ENCODE measurements at places on chromosomes 3 and 15. TPM values are rescaled to one million over a fixed set of nuclear protein-coding genes. Genes with fewer than 3 reads are reported as not detected.

The SLC22A14 gene
- not detected for total RNA-seq

The GRK7 gene
- under 0.01 TPM for total RNA-seq

The GOLGA6D gene
- not detected for total RNA-seq

The A4GNT gene
- not detected for total RNA-seq

The ZMAT3 gene
- 22.8 TPM for total RNA-seq

The DPPA2 gene
- total RNA-seq = not detected

The TMIE gene
- total RNA-seq = not detected

The NDN gene
- total RNA-seq = 172 TPM

The ITGA11 gene
- 2.0 TPM for total RNA-seq

The CDHR4 gene
- not detected for total RNA-seq

The RAB11A gene
- total RNA-seq = 221 TPM

The SI gene
- total RNA-seq = not detected

The C3orf20 gene
- total RNA-seq = not detected

The CELF6 gene
- not detected for total RNA-seq

The RAD18 gene
- total RNA-seq = 8.0 TPM

The CLDN18 gene
- total RNA-seq = not detected

The AGTR1 gene
- total RNA-seq = 3.0 TPM

The HESX1 gene
- total RNA-seq = not detected

The ZNF502 gene
- 6.5 TPM for total RNA-seq

The MUSTN1 gene
- total RNA-seq = not detected

The DNAH12 gene
- total RNA-seq = not detected

The CTXN2 gene
- not detected for total RNA-seq

The ABHD17C gene
- total RNA-seq = 3.5 TPM

The ERC2 gene
- 1.4 TPM for total RNA-seq

The PARP15 gene
- total RNA-seq = under 0.01 TPM

The CYP11A1 gene
- not detected for total RNA-seq

The CD200 gene
- total RNA-seq = 2.2 TPM

The ACAP2 gene
- total RNA-seq = 24.8 TPM

The TMC3 gene
- total RNA-seq = not detected

The TNNC1 gene
- total RNA-seq = 0.26 TPM

The WDR93 gene
- under 0.01 TPM for total RNA-seq

The DLL4 gene
- total RNA-seq = 3.1 TPM

The GP9 gene
- not detected for total RNA-seq

The SPATA12 gene
- not detected for total RNA-seq

The CORO2B gene
- 11.9 TPM for total RNA-seq

The WDR53 gene
- total RNA-seq = 14.5 TPM

The SPESP1 gene
- 4.4 TPM for total RNA-seq

The LEKR1 gene
- total RNA-seq = 0.24 TPM

The ZNF80 gene
- total RNA-seq = not detected

The SLC6A1 gene
- not detected for total RNA-seq

The CYB561D2 gene
- 33.4 TPM for total RNA-seq

The MYO5C gene
- total RNA-seq = not detected

The MAP1A gene
- total RNA-seq = 29.1 TPM

The PLA2G4E gene
- not detected for total RNA-seq

The GALK2 gene
- 51.7 TPM for total RNA-seq

The OXTR gene
- total RNA-seq = 4.3 TPM

The TTLL13 gene
- 0.08 TPM for total RNA-seq

The SLC51A gene
- total RNA-seq = not detected

The CXCR6 gene
- total RNA-seq = not detected

Measured in epithelial cell of alveolus of lung (primary cell).